GM13976 (cell line): ENCODE measurements at places on chromosomes 6 and 20.

DNA sequence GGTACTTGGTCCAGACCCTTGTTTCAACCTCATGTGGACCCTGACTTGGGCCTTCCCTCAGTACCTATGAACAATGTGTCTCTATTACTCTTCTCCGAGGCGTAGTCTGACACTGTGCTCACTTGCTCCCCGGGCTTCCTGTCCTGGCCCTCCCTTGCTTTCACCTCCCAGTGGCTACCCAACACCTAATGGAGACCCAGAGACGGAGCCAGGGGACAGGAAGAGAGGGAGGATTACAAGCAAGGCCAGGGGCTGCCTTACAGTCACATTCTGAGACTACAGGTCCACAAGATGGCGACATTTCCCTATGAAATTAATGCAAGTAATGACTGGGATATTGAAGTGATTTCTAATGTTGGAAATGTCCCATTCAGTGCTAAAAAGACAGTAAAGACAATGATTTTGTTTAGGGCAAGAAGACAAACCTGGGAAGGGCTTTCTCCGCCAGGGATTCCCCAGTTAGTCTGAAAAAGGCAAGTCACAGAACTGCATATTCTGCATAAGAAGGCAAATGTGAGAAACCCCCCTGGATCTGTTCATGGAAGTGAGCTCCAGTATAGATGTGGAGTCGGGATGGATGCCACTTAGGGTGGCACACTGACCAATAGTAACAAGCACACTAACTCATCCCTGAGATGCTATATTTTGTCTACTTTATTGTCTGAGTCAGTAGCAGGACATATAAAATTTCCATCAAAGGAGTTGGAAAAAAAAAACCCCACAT lies 44.0 kb upstream of the ZBTB24 start:
- peak; percentile 24 for DNase-seq

GRCh38 chr6:87436435-87436834 lies 28.7 kb downstream of the CFAP206 start:
- DNase-seq = peak; percentile 52

DNA sequence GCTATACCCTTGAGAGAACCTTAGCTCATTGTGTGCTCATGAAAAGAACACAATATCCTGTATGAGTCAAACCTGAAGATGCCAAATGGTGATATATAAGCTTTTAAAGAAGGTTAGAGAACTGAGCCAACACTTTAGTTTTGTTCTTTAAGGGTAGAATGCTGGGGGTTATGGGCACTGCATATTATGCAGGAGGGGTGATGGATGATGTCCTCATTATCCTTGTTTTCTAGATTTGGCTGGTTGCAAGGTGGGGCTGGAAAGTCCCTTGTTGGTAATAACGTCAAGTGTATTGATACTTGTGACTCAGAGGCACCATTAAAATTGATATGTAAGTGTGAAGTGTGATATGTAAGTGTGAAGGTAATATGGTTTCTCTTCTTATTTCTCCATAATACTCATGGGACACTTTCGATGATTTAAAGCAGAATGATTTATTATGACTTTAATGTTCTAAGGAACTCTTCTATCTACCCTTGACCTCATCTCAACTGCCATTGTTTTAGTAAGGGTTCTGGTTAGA lies 113.7 kb upstream of the DTNBP1 start:
- peak; percentile 21 for DNase-seq

- no peak for DNase-seq
Observed at GRCh38 chr6:81769824-81770223, 17.3 kb upstream of the TENT5A start.

GRCh38 chr6:90369651-90370050 lies 73.0 kb upstream of the BACH2 start:
- no peak for DNase-seq

- no peak for DNase-seq
Observed at GRCh38 chr20:23586735-23587525, 18.6 kb upstream of the CST9L start.

GRCh38 chr6:123622780-123623179 lies 14.0 kb downstream of the TRDN start:
- DNase-seq = no peak

- no peak for DNase-seq
Observed at GRCh38 chr6:162343936-162344645, 383.5 kb downstream of the PRKN start.
